ENCODE measurements at places on chromosomes 3 and 15.

DNA sequence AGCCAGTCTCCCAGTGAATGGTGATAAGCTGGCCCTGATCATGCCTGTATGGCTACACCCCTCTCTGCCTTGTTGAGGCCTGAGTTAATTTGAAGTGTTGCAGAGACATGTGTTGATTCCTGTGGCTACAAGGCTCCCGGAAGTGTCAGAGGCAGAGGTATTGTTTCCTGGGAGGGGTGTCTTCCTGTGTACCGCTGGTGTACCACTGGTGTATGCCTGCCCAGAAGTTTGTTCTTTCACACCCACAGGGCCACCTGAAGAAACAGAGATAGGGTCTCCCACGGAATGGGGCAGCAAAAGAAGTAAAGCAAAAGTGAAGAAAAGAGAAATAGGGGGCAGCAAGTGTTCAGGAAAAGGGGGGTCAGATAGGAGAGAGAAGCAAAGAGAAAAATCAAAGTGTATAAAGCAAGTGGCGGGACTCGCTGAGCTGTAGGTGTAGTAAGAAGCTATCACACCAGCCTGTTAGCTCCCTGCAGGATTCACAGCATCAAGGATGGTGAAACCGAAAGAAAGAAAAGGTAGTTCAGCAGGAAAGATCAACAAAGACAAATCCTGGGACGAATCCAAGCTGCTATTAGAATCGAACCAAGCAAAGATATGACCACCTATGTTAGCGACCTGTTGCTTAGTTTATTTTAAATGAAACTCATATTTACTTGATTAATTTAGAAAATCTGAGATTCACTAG lies 36.6 kb upstream of the CD47 start:
- DNase-seq: no peak

- peak; percentile 5 for DNase-seq
These were observed 53.9 kb downstream of the MEF2A start for GRCh38 chr15:99619712-99620111.

GRCh38 chr3:59480486-59480995 lies 430.7 kb upstream of the CFAP20DC start:
- peak; percentile 83 for DNase-seq

- peak; percentile 62 for DNase-seq
These were observed 103.3 kb upstream of the SLC2A2 start for GRCh38 chr3:171129827-171130226.

- no peak for DNase-seq
These were observed 65.7 kb downstream of the SLC12A8 start for GRCh38 chr3:125146626-125147490.

GRCh38 chr3:142273501-142273900 lies 48.1 kb upstream of the GK5 start:
- DNase-seq: no peak

DNA sequence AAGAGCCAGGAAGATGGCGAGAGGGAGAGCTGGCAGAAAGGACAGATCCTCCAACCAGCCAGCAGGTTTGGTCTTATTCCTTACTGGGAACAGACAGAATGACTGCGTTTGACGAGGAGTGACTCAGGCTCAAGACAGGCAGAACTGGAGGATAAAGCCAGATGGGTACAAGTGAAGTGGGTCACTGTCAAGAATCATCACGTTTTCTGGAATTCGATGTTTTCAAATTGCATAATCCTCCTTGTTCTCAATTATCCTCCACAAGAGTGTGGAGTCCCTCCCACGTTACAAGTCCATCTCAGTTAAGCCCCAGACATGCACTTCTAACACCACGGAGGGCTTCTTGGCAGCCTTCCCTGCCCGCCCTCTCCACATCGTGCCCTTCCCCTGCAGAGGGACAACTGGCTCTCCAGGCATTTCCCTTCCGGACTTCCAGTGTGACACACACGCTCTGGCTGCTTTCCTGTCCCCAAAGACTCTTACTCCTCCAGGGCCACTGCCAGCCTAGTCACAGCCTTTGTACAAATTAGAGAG lies 183.1 kb downstream of the CHST2 start:
- peak; percentile 43 for DNase-seq

DNA sequence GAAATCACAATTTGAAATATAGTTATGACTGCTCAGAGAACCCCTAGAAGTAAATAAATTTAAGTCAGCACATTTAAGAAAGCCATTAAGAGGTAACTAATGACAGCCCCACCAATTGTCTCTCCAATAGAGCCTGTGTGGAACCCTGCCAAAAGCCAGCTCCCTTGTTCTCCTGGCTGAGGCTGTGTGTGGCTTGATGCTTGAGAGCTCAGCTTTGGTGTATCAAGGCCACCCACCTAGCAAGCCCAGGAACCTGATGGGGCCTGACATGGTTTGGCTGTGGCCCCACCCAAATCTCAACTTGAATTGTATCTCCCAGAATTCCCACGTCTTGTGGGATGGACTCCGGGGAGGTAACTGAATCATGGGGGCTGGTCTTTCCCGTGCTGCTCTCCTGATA lies 106.9 kb downstream of the LRRN1 start:
- no peak for DNase-seq

DNA sequence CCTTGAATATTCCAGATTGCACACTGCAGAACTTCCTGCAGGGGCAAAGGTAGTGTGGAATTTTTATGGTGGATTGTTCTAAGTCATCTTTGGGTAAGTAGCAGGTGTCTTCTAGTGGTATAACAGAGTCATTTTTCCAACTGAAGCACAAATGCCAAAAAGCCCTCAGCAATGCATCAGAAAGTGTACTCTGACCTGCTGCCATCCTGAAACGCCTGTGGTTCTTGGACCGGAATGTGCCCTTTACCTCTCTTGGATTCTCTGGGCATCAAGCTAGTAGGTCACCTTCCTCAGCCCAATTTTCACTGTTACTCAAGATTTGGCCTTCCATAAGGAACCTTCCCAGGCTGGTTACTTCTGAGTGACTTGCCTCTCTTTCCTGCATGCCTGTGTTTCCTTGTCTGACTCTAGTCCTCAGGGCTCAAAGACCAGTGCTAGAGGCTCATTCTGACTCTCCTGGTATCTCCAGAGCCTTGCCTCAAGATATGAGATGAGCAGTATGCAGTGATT lies 4.8 kb downstream of the CLSTN2 start:
- DNase-seq: no peak

- DNase-seq: no peak
These were observed 90.8 kb upstream of the RORA start for GRCh38 chr15:61319892-61320291.

Measured in fibroblast of upper back skin (primary cell).